ENCODE measurements at places on chromosomes 5 and 9. TPM values are rescaled to one million over a fixed set of nuclear protein-coding genes. Genes with fewer than 3 reads are reported as not detected.

The RALGPS1 gene
- polyA plus RNA-seq, result 1.7 TPM

The OR1J2 gene
- 0.64 TPM for polyA plus RNA-seq

The CA9 gene
- polyA plus RNA-seq, result 0.32 TPM

The SMIM32 gene
- polyA plus RNA-seq, result not detected

The IRF1 gene
- polyA plus RNA-seq, result 25.5 TPM

The SH3GL2 gene
- polyA plus RNA-seq, result 1.7 TPM

The SH2D3C gene
- 0.06 TPM for polyA plus RNA-seq

The RFK gene
- 15.4 TPM for polyA plus RNA-seq

GRCh38 chr9:98973576-98973975 is 29.9 kb downstream of the COL15A1 start:
- no peak for DNase-seq

DNA sequence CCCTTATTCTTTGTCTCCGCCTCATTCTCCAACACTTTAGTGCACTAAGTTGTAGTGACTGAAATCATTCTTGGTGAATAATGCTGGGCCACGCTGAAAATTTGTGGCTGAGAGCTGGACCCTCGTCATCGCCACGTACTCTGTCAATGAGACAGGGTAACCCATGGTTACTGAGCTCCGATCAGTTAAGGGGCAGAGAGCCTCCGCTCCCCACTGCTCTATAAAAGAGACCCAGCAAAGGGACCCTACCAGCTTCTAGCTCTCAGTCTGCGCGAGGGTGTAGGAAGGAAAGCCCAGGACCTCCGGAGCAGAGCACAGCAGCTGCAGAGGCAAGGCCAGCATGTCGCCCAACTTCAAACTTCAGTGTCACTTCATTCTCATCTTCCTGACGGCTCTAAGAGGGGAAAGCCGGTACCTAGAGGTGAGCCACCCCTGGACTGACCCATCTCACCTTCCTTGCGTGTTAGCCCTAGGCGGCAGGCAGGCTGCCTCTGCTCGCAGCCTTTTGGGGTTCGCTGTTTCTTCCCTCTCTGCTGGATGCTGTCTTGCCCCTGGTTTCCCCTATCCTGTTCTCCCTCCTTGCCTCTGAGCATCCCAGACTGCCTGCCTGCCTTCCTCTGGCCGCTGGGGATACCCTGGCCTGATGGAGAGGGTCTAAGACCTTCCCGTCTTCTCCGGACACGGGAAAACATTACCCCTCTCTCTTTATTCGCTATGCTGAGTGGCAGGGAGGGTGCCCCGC is at the start of gene CRHBP:
Gene CRHBP (plus strand): TSS at position 251 of the 742 bp plus-strand sequence. CDS start 90 bp downstream, at position 341.
- no peak for DNase-seq

DNA sequence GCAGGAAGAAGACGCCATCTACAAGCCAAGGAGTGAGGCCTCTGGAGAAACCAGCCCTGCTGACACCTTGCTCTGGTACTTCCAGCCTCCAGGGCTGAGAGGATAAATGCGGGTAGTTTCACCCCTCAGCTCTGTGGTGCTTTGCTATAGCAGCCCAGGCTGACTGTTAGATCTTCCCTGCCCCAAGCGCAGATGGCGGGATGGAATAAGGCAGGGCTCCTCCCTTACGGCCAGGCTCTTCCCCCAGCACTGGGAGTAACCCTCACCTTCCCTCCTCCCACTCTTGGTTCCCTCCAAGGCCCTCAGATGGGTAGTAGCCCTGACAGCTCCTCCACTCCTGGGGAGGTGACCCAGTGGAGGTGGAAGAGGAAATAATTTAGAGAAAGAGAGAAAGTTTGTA is 285.1 kb downstream of the GADD45G start:
- DNase-seq, result no peak

DNA sequence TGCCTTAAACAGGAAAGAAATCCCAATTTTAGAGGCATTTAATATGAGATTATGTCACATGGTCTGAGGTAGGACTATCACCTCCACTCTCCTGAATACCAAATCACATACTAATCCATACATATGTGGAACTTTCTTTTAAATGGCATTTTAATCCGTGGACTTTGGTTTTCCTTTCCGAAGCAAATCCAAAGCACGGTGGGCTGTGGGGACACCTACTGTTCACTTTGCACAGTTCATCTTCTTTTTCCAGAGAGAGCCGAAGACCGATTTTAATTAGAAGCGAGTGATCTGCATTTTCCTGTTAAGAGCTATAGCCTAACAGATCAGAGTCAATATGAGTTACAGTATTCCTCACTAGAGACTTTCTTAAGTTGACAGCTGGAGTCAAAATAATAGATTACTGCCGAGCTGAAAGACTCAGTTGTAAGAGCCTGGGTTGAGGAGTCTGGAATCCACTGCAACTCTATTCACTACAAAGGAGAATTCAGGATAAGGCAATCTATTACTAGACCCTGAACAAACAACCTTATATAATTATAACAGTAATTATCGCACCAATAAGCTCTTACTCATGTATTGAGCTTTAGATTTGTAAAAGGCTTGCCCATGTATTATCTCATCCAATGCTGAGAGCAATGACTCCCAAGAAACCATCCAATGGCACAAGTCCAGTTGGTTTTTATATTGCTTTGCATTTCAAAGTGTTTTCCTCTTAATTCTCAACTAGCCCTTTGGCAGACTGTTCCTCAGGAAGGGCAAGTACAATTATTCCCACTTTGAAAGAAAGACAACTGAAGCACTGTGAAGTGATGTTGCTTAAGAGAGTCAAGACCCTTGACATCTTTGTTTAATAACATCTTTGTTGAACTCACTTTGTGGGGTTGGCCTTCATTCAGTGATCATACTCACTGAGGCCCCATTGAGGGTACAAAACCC is 144.7 kb downstream of the TRPM6 start:
- no peak for DNase-seq

DNA sequence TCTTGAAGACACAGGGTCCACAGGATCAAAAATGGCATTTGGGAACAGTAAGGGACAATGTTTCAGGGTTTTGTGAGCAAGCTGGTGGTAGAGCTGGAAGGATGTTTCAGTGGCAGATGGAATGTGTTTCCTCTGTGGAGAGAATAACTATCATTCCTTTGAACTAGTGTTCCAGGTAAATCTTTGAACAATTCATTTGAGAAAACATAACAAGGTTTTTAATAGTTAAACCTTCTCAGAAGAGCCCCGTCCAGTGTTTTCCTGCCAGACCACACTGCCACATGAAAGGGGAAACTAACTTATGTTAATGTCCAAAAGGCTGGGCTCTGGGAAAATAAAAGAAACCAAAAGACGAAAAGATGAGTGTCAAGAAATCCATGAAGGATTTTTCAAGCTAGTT is 207.0 kb upstream of the ZNF462 start:
- DNase-seq, result no peak

DNA sequence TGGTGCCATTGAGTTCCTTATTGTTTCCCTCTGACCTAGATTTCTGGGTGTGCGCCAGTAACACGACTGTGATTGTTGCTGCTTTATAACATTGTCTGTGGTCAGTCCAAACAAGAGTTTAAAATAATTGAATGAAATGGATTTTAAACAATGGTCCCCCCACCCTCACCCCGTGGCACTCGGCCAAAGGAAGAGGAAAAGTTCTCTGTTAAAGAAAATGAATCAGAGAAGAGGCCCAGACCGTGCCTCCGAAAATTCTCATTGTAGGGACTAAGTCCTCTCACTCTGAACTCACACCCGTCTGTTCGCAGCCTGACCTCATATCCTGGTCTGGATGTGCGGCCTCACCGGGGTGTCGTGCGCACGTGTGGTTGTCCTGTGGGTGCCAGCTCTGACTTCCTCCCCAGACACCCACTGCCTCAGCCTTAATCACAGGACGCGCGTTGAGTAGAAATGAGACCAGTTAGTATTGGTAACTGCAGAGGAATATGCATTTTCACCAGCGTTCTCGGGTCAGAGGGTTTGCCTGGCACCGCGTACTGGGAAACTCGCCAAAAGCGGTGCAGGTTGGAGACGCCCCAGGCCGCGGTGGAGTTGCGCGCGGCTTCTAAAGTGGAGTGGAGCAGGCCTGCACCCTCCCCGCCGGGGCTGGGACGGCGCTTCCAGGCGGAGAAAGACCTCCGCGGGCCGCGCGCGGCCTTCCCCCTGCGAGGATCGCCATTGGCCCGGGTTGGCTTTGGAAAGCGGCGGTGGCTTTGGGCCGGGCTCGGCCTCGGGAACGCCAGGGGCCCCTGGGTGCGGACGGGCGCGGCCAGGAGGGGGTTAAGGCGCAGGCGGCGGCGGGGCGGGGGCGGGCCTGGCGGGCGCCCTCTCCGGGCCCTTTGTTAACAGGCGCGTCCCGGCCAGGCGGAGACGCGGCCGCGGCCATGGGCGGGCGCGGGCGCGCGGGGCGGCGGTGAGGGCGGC is at the start of gene ABL1:
Gene ABL1 (plus strand): TSS at position 884 of the 966 bp plus-strand sequence. CDS start 193 bp downstream, outside the sequence.
- no peak for DNase-seq

DNA sequence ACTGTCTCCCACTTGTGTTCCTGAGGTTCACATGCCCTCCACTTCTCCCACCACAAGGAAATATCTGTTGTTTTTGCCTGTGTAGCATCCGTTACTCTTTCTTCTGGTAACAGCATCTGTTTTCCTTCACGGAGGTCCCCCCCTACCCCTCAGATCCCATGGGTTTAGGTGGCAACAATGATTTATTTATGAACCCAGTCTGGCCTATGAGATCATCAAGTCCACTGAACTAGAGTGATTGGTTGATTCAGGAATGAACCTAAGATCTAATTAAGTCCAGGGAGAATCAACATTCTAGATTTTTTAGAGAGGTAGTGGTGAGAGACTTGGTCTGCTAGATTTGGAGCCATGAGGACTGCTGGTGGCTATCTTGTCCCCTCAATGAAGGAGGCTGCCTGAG is 166.8 kb downstream of the NR3C1 start:
- no peak for DNase-seq

GRCh38 chr9:111627260-111627963 is 3.7 kb upstream of the DNAJC25 start:
- DNase-seq, result no peak

- DNase-seq, result no peak
These were observed 187.0 kb downstream of the CARTPT start for GRCh38 chr5:71905834-71906711.

DNA sequence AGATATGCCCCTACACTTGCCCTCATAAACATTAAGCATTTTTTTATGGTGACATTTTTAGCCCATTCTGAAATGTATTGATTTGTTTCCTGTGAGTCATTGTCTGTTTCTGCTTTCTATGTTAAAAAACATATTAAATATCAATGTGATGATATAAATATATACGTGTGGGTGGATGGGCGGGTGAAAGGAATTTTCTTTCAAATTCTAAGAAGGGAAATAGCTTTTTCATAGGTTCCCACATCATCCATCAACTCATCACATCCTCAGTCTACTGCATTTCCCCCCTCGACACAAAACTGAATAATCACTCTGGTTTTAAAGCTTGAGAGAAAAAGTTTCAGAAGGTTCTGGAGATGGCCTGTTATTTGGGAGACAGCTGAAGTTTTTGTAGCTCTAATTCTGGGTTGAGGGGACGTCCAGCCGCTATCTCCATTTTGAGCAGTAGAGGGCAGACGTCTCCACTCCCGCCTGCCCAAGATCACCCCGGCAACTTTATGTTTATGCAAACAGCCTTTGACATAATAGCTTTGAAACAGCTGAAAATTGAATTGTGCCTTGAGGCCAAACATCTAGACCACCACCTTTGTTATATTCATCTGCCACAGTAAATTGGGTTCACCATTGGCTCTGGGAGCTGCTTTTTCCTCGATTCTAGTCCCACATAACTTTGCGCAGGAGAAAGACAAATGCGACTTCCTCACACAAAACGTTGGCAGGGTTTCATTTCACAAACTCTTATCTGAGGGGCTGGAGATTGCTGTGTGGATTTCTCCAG is 216.2 kb upstream of the CLINT1 start:
- no peak for DNase-seq

DNA sequence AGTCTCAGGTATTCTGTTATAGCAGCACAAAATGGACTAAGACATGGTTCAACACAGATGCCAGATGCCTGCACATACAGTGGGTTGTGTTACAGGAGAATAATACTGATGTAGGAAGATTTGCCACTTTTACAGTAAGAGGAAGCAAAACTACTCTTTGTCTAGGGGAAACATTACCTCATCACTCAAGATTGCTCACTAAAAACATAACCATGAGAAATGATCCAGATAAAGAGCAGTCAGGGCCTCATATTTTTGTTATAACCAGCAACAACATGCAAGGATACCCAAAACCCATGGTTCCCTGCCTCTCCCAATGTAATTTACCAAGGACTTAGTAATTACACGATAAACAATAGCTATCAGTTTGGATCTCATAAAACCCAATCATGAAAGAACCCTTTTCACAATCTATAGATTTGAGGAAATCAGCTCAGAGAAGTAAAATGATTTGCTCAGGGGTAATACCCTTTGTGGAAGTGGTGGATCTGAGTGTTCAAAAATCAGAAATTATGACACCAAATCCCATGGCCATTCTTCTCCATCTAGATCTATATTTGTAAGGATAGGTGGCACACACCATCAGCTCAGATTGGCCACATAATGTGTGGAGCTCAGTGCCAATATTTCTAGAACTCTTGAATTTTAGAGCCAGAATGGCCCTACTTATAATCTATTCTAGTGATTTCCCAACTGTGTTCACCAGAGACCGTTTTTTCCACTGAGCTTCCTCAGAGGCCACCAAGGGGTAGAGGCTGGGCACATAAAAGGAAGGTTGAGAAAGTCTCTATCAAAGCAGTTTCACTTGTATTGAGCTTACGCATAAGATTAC is 27.8 kb downstream of the DPYSL3 start:
- no peak for DNase-seq

DNA sequence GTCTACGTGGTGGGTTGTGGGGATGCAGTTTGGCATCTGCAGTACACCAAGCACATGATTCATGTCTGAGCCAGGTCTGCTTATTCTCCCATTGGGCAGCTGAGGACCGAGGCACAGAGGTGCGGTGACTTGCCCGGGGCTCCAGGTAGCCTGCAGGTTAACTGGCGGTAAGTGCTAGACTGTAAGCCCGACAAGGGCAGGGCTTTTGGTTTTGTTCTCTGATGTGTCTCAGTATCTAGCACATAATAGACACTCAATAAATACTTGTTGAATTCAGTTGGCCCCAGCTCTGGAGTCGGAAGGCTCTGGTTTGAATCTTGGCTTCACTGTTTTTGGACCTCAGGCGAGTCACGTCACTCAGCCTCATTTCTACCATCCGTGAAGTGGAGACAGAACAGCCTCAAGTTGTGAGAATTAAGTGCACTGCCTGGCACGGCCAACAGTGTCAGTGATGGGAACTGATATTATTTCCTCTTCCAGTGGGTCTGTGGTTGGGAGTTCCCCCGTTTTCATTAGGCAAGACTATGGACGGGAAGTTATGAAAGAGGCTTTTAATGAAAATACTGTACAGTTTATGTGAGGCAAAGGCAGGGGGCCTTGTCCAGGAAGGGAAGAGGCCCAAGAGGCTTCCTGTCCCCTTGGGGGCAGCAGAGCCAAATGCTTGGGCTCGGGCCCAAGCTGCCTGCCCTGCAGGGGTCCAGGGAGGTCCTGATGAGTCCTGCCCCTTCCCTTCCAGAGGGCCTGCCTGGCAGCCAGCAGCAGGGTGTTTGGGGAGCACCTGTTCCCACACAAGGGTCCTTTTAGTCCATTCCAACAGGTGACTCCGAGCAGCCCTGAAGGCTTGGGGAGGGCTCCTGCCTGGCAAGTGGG is 3.3 kb downstream of the PRELID1 start:
- DNase-seq, result no peak
